ENCODE measurements at places on chromosomes 5 and 9.

- DNase-seq: no peak
Observed at GRCh38 chr5:61869333-61869732, 436.7 kb upstream of the KIF2A start.

- no peak for DNase-seq
Observed at GRCh38 chr9:115207003-115207836, 89.3 kb upstream of the TNC start.

GRCh38 chr5:2752821-2753439 is 1.5 kb upstream of the IRX2 start:
- no peak for DNase-seq

DNA sequence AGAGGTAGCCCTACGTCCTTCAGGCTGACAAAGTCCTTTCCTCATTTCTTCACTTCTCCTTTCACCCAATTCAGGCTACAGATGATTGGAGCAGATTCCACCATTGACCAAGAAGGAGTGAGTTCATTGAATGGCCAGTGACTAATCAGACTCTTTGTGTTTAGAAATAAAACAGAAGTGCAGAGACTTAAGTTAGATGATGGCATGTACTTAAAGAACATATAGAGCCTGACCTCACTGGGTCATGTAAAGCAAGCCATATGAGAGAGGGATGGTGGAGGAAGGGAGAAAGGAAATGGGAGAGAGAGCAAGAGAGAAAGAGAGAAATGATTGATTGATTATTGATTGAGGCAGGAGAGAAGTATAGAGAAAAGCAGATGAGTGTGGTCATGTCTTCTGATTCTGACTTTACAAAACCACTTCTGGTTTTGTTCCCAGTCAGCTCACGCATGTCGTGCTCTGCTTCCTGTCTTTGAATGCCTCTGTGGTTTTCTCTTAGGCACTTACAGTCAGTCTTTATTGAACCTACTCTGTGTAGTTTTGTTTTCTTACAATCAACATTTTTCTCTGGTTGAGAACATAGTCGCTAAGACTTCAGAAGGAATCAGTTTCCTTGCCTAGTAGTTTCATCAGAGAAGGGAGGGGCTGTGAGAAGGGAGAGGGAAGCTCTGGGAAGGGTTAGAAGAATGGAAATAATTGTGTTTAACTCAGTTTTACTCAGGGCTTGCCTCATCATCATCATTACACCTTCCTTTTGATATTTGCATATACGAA is 149.2 kb upstream of the KLF9 start:
- no peak for DNase-seq

DNA sequence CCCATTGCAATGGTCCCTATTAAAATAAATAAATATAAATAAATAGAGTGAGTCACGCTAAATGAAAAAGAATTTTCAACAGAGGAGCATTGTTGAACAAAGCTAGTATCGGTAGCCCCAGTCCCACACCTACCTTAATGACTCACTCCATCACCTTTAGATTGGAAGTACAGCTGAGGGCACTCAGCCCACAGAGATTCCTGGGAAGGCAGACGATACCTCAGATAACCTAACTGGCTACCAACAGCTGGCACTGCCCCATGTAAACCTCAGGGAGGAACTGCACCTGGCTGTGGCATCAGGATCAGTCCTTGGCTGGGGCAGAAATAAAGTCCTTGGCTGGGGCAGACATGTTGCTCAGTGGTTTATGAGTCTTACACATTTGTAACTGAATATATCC is 49.3 kb downstream of the SPRY4 start:
- no peak for DNase-seq

DNA sequence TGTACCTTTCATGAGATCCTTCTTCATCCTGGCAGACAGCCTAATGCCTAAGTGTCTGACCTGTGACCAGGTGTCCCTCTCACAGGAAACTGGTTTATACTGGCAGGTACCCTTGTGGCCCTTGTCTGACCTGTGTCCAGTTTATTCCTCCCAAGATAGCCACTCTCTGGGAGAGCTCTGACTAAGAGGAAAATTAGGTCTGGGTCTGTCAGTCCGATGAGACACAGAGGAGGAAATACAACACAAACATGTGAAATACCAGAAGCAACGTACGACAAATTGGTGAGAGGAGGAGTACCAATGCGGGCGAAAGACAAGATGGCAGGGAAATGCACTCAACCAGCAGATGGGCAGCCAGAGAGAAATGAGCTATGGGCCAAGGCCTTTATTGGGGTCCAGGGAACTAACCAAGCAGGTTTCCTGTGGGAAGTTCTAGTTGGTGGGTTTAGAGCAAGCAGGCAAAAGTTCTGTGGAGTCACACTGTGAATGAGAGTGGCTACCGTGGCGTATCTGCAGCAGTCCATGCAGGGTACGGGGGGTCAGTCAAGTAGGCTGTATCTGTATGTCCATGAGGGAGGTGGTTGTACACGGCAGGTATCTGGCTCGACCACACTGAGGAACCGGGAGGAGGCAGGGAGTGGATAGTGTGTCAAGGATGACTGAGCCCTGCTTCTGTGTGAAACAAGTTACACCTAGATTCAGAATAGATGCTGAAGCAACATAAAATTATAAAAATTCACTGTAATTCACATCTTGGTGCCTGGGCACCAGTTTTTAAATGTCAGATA is 109.0 kb downstream of the MLLT3 start:
- no peak for DNase-seq

DNA sequence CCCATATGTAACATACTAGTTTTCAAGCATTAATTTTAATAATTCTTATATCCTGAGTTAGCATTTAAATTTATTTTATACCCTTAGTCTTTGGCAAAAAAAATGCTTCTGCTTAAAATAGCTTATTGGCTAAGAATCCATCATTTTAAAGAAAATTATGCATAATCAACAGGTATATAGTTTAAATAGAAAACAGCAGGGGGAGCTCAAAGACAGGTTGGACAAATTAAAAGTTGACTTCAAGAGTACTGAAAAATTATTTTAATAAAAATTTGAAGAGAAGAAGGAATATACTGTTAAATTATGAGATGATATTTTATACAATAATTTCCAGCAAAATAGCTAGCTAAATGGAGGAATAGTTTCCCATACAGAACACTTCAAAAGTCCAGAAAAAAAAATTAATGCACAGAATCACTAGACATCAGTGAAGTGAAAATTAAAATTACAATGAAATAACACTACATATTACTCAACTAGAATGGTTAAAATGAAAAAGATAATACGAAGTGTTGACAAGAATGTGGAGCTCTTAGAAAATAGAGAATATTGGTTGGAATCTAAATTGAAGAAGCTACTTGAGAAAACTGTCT is 387.1 kb downstream of the PDE4D start:
- no peak for DNase-seq

DNA sequence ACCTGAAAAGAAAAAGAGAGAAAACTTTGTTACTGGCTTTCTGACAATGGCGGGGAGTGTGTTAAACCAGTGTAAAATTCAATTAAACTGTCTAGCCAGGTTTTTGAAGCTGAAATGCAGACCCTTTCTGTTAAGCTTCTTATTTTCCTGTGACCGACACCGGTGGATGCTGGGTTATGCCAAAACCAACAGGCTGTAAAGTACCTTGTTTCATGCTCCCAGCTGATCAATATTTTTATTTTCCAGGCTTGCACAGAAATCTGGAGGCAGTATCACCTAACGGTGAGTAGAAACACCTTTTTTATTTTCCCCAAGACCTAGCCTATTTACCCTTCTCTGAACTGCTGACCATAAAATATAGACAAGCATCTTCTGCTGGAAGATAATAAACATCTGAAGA is 94.9 kb upstream of the GRHPR start:
- DNase-seq: no peak

DNA sequence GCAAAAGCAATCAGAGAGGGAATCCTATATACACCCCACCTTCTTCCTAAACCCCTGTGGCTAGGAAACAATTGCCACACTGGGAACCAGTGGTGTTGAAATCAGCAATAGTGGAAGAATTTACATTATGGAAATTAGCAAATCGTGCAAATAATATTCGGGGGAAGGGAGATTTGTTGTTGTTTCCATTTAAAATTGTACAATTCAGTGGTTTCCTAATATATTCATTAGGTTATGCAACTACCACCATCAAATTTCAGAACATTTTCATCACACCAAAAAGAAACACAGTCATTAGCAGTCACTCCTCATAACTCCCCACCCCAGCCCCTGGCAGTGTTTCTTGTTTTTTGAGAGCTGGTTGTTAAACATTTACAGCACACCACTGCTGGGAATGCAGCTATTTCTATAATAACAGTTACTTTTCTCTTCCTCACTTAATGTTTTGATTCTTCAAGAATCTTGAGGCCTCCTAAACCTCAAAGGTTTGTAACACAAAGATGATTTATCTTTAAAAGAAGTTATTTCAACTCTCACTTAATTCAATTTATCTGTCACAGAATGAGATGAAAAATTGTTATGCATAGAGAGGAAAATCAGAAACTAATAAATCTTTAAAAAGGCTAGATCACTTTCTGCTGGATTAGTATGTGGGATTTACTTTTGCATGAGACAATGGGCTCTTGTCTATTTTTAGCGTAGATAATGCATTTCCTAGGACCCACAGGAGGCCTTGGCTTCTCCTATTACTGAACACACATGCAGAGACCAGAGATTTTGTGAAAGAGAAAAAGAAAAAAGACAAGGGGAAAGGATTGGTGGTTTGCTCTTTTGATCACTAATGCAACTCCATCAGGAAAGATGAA is 91.8 kb upstream of the DAPK1 start:
- DNase-seq: peak; percentile 75

- DNase-seq: no peak
Observed at GRCh38 chr5:14745188-14745563, 80.7 kb downstream of the OTULIN start.

DNA sequence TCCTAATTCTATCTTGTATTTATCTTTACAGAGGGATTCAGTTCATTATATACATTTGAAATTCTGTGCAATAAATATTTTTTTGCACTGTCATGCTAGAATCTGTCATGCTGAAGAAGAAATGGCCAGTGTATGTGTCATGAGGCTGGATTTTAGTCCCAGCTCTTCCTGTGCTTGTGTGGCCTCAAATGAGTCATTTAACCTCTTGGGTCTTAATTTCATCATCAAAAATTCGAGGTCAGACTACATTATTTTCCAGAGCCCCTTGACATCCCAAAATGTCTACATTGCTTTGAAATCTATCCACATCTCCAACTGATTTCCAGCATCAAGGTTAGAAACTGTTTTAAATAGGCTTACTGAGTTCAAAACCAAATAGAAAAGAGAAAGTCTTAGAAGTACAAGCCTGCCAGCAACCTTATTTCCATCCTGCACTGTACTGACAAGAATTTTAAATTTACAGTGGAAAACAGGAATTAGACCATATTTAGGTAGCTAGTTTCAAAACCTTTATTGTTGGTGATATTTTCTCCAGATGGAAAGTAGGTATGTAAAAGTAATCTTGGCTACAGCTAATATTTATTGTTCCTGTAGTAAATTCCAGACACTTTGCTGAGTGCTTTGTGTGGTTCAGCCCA is 96.7 kb upstream of the MAMDC2 start:
- DNase-seq: no peak

DNA sequence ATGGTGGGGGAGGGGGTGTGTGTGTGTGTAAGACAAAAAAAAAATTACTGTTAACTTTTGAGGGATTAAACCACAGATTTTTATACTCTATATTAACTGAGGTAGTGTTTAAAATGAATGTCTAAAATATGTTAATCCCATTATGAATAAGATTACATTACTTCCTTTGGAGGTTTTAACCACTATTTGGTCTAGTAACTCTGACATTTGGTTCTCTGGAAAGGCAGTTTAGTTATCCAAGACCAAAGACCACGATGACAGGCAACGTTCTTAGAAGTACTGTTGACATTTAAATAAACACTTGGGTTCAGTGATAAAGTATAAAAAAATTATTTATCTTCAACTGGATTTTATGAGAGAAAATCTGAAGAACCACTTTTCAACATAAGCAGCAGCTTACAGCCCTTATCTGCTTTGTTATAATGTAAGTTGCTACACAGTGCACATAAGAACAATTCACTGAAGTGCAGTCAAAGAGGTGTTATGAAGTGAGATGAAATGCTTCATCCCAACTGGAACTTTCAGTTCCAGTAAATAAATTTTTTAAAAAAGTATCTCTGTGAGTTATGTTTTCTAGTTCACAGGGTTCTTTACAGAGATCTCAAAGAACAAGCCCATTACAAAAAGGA is 94.5 kb downstream of the OSMR start:
- DNase-seq: no peak

- no peak for DNase-seq
Observed at GRCh38 chr5:6721442-6721841, 8.2 kb downstream of the TENT4A start.

- DNase-seq: peak; percentile 38
Observed at GRCh38 chr5:150945947-150946346, 41.2 kb upstream of the ZNF300 start.

DNA sequence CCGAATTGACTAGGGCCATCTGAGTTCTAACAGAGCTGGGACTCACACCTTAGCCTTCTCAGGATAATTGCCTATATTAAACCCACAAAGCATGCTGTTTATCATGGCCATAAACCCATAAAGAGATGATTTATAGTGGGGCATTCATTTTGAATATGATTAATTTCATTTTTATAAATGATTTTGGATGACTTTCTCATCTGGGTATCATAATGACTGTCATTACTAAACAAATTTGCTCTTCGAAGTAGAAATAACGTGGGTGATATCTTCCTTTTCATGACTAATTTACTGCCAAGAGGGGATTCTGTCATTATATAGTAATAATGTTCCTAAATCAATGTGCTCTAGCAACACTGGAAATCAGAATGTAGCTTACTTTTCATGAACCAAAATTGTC is 498.2 kb downstream of the CDH12 start:
- no peak for DNase-seq

DNA sequence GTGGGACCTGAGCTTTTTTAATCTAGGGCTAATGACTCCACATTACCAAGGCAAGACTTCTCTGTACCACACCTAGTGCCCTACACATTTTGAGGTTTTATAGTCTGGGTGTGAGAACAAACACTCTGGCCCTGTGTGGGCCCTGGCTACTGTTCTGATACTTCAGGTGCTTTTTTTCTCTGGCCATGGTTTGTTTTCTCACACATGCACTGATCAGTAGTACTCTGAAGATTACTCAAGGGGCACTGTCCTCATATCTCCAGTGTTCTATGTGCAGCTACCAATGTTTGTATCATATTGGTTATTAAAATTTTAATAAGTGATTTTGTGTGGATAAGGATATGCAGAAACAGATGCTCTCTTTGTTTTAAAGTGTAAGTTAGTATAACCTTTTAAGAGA is 5.9 kb upstream of the C9orf40 start:
- no peak for DNase-seq

DNA sequence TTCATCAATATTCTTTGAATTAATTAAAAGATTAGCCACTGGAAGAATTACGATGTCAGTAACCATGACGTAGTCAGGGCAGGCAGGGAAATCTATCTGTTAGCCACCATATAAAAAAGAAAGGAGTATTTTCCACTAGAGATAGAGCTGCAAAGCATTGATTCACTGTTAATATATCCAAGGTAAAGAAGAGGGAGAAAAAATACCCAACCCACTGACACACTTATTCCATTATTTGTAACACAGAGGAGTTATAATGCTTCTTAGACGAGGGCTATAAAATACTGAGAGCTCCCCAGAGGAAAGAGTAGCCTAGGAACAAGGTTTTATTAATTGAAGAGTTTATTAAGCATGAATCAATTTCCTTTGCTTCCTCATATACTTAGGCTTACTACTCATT is 382.2 kb upstream of the CDH6 start:
- no peak for DNase-seq

Data from right lung (tissue), 10 donors.